Body of pancreas (tissue), 4 donors: ENCODE measurements at places on chromosomes 7 and 10.

DNA sequence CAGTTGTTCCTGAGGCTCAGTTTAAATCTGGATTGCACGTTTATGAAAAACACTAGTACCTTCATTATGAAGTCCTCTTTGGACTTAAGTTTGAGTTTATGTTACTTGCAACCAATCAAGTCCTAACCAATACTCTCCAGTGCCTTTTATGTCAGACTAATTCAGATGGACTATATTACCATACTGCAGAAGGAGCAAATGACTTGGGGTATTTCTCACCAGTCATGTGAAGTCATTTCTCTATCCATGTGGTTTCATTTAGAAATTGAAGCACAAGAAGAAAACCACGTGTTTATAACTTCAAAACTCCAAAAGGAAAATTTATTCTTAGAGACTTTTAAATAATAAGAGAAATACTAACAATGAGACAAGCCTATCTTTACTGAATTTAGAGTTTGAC is 201.6 kb downstream of the MBL2 start:
- no peak for DNase-seq

DNA sequence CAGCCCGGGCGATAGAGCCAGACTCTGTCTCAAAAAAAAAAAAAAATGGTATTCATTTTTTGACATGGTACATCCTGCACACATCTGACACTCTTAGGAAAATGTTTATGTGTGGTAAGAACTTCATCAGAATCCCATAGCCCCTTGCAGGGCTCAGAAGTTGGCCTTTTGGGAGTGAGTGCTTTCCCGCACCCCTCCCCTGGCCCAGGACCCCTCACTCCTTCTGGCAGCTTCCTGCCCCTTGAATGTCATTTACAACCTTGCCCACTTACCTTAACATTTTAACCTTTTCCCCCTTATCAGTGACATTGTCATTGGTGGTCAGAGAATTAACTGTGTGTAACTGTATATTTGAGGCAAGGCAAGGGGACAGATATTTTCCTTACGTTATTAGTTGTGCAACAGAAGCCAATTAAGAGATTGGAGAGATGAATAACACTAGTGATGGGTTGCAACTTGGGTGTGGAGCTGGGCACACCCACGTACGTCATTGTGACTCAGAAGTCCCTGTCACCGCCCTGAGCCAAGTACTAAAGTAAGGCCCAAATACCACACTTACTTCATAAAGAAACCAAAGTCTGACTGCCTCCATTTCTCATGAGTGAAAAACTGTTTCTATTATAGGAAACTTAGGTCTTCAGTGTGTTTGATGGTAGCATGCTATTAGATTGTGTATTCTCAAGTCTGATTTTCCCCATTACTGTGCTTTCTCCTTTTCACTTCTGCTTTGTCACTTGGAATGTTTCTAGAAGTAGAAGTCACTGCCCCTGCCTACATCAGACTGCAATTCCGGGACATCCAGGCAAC is 31.6 kb downstream of the OGDH start:
- no peak for DNase-seq

- DNase-seq, result no peak
Observed at GRCh38 chr10:71966046-71967004, 2.1 kb downstream of the CHST3 start.

DNA sequence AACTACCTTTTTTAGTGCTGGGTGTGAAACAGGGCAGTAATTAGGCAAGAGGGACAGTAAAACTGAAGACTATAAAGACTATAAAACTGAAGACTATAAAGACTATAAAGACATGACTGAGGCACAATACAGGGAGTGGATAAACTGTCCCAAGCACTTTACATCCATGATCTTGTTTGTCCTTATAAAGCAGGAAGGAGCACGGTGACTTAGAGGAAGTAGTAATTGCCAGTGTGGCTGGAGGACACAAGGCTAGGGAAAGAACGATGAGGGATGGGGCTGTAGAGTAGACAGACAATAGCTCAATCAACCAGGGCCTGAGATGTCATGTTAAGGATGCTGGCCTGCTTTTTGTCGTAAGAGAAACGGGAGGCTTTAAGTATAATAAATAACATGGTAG is 26.0 kb downstream of the DNAJC12 start:
- no peak for DNase-seq

GRCh38 chr7:116446212-116446855 is 53.2 kb upstream of the CAV2 start:
- DNase-seq, result no peak

DNA sequence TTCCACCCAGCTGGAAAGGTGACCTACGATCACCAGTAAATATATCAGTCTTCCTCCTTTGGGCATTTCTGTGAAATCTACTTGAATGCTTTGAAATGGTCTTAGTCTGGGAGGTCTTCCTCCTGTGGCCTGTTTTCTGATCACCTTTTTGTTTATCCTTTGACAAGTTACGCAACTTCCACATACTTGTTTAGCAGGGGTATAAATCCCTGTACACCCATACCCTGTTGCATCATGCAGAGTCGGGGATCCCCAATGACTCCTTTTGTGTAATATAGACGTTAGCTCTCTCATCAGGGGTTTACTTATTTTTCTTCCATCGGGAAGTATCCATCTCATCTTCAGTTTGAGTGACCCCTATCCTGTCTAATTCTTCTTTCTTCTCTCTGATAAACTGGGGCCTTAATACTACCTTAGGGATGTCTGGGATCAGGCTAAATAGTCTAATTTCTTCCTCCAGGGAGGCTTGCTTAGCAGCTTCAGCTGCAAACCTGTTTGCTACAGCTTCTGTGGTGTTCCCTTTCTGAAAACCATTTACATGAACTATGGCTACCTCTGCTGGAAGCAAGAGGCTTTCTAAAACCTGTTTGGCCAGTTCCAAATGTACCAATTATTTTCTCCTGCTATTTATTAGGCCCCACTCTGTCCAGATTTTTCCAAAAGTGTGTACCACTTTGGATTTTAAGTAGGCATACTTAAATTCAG is 25.8 kb downstream of the MAPK8 start:
- no peak for DNase-seq

DNA sequence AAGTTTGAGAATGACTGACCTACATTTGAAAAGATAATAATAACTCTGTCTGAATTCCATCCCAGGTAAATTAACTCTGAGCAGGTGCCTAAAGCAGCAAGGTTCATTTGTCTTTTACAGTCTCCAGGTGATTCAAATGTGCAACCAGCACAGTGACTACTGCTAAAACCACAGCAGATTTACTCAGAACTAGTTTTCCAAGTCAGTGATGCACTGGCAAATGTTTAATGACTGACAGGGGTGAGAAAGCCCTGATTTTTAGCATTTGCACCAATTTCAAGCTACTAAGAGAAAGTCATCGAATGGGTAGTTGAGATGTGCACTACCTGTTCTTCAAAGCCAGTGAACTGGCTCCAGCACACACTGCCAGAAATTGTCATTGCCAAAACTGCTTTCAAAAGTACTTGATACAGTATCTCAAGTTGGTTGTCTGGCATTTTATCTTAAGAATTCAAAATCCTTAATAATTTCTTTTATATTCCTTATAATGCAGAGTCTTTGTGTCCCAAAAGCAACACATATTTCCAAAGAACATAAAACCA is 60.3 kb downstream of the ATOH7 start:
- no peak for DNase-seq

- no peak for DNase-seq
Observed at GRCh38 chr10:48366261-48366660, 59.8 kb downstream of the MAPK8 start.

GRCh38 chr10:30231071-30231652 is 117.9 kb downstream of the MTPAP start:
- DNase-seq, result no peak

DNA sequence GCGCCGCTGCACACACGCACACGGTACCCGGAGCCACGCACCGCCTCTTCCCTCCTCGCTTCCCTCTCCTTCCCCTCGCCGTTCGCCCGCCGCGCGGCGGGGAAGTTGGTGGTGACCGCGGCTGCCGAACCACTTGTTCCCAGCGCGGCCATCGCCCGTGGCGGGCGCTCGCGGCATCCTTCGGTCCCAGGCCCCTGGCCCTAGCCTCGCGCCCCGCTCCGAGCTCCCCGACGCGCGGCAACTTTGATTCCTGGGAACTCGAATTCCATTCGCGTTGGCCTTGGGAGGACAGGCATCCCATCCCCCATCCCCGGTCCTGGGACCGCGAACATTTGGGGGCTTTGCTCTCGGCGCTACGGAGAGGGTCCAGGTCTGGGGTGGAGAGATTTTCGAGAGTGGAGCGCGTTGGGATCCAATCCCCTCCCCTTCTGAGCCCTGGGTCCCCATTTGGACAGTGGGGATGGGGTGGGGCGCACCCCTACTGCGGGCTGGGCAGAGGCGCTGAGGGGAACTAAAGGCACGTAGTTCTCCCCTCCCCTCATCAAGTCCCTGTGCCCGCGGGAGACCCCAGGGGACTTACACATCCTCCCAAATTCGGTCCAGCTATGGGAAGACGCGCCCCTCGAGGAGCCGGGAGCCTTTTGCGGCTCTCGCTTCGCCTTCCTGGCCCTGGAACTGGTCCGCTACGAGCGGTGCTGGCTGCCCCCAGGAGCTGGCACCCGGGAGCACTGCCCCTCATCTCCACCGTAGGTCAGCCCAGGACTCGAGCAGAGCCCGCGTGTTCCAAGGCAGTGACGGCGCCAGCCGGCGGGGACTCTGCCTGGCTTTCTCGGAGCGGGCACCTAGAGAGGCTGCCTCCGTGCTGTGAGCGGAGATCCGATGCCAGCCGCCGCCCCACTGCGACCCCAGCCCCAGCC is 834 bp downstream of the CDH23 start:
- DNase-seq, result no peak

GRCh38 chr7:91306266-91306665 is 42.0 kb downstream of the FZD1 start:
- DNase-seq, result no peak

GRCh38 chr7:148609045-148609725 is 18.6 kb downstream of the C7orf33 start:
- DNase-seq, result no peak

DNA sequence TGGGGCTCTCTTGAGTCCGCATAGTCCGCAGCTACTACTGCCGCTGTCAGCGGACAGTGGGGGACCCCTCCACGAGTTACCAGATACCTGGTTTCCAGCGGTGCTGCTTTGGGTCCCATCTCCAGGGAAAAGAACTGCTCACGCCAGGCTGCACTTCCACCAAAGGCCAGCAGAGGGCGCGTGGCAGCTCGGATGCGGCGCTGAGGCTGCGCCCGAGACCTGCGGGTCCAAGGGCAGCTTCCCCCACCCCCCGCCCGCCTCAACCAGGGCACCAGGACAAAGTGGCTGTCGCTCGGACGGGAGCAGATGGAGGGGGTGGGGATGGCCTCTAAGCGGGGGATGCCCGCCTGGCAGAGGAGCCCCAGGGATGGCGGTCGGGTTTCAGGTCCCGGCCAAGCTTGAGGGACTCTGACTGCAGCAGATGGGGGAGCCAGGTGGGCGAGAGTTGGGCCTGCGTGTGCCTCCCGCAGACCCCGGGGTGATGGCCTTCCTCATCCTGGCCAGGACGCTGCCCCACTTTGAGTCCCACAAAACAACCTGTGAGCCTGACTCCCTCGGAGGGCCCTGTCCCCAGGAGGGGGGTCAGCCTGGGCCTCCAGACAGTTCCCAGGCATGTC is 23.8 kb upstream of the ZNF735 start:
- peak; percentile 16 for DNase-seq

GRCh38 chr7:90727412-90727811 is 131.3 kb downstream of the CDK14 start:
- DNase-seq, result no peak

GRCh38 chr10:60906411-60906810 is 37.6 kb downstream of the RHOBTB1 start:
- no peak for DNase-seq

- DNase-seq, result no peak
Observed at GRCh38 chr10:90561666-90562065, 296.2 kb downstream of the HTR7 start.

GRCh38 chr10:118827053-118827452 is 72.3 kb upstream of the CACUL1 start:
- DNase-seq, result no peak

- no peak for DNase-seq
Observed at GRCh38 chr10:1735562-1735961, 1.8 kb downstream of the ADARB2 start.

GRCh38 chr7:3233301-3233700 is 67.8 kb upstream of the SDK1 start:
- DNase-seq, result no peak

- no peak for DNase-seq
Observed at GRCh38 chr10:78513330-78513729, 479.7 kb downstream of the RPS24 start.

DNA sequence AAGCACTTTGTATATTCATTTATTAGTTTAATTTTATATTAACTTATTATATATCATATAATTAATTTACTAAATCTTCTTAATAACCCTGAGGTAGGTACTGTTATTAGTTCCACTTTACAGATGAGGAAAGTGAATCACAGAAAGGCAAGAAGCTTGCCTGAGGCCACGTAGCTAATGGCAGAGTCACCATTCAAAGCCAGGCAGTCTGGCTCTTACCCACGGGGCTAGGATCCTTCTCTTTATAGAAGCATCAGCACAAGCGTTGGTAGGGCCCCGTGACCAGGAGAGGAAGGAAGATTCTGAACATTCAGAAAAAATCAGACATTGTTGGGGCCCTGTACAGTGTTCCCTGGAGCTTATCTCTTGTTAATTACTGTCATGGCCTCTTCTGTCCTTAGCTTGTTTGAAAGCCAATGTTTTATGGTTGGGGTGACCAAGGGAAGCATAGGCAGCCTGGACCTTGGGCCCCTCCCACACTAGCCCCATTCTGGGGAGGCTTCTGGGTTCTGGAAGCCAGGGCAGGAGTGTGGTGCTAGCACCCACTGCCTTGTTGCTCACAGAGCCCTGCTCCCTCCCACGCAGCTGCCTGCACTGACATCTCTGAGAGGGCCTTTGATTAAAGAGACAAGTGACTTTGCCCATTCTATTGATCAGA is 31.1 kb upstream of the SLF2 start:
- DNase-seq, result no peak

- no peak for DNase-seq
Observed at GRCh38 chr7:24192053-24192452, 91.9 kb upstream of the NPY start.

DNA sequence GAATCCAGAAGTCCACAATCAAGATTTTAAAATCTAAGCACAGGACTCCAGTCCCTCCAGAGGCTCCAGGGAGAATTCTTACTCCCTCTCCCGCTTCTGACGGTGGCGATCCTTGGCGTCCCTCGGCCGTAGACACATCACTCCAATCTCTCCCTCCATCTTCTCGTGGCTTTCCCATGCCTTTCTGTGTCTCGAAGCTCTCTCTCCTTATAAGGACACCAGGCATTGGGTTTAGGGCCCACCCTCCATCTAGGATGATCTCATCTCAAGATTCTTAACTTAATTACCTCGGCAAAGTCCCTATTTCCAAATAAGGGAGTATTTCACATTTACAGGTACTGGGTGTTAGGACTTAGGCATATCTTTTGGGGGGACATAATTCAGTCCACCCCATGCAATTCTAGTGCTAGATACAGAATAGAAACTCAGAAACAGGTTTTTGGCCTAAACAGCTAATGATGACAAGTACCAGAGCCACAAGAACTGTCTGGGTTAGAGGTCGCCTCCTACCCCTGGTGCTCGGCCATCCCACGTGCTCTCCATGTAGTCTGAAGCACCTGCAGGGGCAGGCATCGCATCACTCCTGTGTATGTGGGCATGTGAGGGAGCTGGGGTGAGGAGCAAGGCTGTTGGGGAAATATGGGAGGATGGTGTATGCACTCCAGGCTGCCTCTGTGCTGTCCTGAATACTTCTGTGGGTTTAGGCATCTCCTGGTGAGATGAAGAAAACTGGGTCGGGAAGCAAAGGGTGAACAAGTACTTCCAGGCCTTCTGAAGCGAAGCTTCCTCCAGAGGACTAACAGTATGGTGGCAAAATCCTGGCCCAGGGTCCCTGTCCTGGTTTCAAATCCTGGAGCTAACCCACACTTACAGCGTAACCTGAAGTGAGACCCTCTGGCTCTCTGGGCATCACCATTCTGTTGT is 298.3 kb upstream of the ZMIZ1 start:
- DNase-seq, result no peak

- no peak for DNase-seq
Observed at GRCh38 chr7:31114593-31115343, 62.7 kb downstream of the ADCYAP1R1 start.
